Fibroblast of pulmonary artery (primary cell): ENCODE measurements at places on chromosomes 12 and 14.

DNA sequence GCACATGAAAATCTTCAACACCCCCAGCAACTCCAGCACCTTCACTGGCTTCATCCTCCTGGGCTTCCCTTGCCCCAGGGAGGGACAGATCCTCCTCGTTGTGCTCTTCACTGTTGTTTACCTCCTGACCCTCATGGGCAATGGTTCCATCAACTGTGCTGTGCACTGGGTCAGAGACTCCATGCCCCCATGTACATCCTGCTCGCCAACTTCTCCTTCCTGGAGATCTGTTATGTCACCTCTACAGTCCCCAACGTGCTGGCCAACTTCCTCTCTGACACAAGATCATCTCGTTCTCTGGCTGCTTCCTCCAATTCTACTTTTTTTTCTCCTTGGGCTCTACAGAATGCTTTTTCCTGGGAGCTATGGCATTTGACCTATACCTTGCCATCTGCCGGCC is 11.5 kb upstream of the OR11G2 start:
- DNase-seq: no peak

GRCh38 chr12:27922531-27923139 is 49.9 kb downstream of the PTHLH start:
- DNase-seq: peak; percentile 64

DNA sequence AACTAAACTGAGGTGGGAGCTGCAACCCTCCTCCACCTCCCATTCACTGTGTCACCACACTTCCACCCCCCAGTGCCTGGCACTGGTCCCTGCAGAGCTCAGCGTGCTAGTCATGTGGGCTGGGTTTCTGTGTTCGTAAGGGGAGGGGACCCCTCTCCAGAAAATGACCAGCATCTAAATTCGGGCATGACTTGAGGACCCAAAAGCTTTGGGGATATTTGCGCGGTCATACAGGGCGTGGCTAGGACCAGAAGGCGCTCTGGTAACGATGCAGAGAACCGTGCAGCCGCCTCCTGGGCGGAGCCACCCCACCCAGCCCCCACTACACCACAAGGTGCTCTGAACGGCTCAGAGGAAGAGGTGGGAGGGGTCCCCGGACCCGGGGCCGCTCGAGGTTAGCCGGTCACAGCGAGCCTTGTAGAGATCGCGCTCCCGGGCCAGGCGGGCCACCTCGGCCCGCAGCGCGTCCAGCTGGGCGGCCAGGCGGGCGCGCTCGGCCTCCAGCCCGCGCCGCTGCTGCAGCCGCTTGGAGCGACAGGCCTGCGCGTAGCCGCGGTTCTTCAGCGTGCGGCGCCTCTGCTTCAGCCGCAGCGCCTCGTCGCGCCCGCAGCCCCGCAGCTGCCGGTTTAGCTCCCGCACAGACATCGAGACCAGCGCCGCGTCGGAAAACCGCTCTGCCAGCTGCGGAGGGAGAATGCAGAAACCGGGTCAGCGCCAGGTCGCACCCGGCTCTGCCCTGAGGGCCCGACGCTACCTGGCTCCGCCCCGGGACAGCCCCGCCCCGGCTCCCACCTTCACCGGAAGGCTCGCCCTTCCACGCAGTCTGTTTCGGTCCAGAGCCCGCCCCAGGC is 9.8 kb downstream of the CPNE6 start:
- DNase-seq: no peak

- no peak for DNase-seq
Observed at GRCh38 chr12:95739561-95740313, 50.8 kb downstream of the NTN4 start.

DNA sequence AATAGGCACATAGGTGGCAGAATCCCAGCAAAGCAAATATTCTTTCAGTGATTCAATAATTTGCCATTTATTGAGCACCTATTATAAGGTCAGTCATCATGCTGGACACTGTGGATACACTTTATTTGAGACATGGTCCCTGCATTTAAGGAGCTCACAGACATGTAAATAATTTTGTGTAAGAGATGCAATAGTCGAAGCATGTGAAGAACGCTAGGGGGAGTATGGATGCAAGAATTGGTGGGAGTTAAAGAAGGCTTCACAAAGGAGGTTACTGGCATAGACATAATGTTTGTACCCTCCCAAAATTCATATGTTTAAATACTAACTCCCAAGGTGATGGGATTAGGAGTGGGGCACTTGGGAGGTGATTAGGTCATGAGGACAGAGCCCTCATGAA is 260.6 kb upstream of the GARIN6 start:
- peak; percentile 29 for DNase-seq

DNA sequence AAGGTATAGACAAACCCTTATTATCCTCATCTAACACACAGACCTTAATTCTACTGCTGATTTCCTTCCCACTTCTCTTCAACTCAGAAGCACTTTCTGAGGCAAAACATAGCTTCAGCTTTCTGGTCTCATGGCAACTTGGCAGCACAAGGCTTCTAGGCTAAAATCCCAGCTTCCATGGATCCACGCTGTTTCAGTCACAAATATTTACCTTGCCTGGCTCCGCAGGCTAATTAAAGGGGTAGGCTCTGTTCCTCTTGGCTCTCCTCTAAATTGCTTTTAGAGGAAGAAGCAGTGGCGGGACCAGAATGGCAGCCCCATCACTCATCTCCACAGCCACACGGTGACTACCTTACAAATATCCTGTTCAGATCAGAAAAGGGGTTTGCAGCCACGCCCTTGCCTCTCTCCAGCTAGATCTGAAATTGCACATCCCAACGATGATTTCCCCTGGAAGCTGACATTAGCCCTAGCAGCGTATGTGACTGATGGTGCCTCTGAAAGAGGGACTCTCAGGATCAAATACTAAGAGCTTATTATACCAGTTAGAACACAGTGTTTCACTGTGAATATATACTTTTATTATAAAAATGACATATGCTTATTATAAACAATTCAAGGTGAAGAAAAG is 221.5 kb upstream of the NUDT4 start:
- no peak for DNase-seq

GRCh38 chr14:99511421-99512109 is 30.4 kb downstream of the CCNK start:
- no peak for DNase-seq

- no peak for DNase-seq
Observed at GRCh38 chr12:123101526-123101925, 49.4 kb downstream of the PITPNM2 start.

DNA sequence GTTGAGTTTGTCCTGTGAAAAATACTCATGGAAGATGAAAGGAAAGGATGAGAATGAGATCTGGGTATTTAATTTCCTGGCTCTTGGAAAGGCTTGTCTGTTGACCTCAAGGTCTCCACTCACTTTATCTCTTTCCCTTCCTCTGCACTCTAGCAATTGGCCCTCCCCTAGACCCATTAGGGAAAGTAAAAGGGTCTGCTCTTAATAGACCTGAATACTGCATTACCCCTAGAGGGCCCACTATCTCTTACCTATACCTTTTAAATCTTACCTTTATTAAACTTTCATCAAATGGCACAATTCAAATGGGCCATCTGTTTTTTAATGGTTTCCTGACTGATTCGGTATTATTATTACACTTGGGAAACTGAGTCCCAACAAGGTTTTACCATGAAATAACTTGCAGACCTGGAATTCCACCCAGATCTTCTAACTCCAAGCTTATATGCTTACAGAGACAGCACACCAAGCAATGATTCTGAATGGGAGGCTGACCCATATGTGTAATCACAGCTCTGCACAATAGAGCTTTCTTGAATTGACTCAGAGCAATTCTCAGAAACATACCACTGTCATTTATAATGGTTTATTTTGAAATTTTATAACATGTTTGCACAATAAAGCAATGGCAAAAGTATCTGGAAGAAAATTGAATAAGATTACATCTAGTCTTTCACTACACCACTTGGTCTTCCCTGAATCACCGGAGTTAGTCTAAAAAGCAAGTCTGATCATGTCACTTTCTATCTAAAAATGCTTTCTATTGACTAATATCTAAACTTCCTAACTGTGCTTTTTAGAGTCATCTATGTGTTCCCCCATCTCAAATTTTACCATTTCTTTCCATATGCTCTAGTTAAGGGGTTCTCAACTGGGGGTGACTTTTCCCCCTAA is 618.5 kb downstream of the NRXN3 start:
- DNase-seq: no peak

DNA sequence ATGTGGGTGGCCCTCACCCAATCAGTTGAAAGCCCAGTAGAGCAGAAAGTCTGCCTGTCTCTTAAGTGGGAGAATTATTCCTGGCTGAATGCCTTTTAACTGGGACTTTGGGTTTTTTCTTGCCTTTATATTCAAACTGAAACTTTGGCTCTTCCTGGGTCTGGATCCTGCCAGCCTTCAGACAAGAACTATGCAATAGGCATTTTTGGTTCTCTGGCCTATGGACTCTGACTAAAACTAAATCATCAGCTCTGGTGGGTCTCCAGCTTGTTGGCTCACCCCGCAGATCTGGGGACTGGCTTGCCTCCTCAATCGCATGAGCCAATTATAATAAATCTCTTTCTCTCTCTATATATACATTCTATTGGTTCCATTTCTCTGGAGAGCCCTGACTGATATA is 173.0 kb upstream of the IGF1 start:
- DNase-seq: no peak

DNA sequence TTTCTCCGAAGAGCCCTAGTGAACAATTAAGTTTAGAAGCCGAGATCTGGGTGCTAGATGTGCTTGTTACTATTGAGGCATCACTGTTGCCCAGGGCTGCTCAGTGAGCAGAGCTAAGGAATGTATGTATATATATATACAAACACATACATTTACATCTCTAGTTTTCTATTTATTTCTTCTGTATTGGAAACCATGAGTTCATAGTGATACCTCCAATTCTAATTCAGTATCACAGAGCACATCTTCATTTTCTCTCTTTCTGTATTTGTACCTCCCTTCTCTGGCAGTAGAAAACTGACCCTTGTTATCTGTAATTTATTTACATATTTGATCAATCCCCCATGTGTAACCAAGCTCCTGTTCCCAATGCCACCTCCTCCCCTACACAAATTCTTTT is 40.7 kb upstream of the FUT8 start:
- no peak for DNase-seq

- DNase-seq: peak; percentile 88
Observed at GRCh38 chr14:51448831-51449670, 202.7 kb upstream of the FRMD6 start.

DNA sequence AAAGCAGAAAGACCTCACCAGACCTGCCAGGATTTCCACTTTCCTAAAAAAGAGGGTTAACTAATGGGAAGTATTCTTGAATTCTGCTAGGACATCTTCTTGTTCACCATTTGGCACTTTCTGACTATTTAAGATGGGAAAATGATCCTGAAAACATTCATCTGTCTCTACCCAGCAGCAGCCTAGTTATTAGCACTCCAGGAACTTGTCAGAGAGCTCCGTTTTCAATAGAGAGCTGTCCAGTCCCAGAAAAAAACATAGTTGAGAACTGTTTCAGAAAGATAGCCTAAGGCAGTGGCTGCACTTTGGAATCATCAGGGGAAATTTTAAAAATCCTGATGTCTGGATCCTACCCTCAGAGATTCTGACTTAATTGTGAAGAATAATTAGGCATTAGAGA is 22.1 kb upstream of the CEP83 start:
- DNase-seq: no peak

DNA sequence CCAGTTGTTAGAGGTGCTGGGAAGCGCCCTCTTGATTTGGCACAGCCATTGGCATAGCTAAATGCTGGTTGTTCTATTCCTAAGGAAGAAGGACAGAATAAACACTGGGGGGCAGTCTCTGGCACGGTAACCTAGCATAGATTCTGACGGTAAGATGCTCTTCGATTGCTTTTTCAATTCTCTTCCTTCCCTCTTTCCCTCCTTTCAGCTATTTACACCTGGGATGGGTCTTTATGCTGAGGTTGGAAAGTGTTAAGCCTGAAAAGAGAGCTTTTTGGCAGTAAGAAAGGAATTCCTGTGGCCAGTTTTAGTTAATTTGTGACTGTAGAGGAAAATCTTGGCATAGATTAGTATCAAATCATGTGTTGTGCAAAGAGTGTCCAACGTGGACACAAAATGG is 162.8 kb downstream of the SNAPC1 start:
- peak; percentile 5 for DNase-seq

DNA sequence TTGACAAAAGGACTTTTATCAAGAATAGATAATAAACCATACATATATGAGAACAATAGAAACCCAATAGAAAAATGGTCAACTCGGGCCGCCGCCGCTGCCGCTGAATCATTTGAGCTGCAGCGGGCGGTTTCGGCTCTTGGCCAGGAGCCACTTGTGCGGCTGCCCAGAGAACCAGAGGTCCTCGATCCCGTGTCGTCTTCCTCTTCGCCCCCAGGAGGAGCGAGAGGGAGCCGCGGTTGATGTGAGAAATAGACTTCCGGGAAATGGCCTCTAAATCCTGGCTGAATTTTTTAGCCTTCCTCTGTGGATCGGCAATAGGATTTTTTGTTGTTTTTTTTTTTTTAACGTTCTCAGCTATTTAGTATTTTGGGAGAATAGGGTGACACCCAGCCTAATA is 44.8 kb downstream of the CPSF6 start:
- DNase-seq: peak; percentile 81

DNA sequence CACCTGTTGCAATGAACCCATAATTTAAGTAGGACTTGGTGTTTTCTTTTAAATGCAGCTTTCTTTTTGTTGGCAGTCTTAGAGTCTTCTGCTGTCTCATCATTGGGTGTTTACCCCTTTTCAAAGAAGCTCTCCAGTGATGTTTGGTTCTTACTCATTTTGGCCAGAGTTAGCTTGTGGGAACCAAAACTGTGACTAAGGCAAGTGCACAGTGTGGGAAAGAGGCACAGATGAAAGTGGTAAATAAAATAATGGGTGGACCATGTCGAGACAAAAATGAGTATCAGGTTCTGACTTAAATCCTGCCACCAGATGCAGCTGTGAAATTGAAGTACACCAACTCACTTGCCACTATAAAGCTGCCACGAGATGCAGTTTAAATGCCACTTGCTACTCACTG is 615.4 kb upstream of the MIS18BP1 start:
- DNase-seq: no peak

DNA sequence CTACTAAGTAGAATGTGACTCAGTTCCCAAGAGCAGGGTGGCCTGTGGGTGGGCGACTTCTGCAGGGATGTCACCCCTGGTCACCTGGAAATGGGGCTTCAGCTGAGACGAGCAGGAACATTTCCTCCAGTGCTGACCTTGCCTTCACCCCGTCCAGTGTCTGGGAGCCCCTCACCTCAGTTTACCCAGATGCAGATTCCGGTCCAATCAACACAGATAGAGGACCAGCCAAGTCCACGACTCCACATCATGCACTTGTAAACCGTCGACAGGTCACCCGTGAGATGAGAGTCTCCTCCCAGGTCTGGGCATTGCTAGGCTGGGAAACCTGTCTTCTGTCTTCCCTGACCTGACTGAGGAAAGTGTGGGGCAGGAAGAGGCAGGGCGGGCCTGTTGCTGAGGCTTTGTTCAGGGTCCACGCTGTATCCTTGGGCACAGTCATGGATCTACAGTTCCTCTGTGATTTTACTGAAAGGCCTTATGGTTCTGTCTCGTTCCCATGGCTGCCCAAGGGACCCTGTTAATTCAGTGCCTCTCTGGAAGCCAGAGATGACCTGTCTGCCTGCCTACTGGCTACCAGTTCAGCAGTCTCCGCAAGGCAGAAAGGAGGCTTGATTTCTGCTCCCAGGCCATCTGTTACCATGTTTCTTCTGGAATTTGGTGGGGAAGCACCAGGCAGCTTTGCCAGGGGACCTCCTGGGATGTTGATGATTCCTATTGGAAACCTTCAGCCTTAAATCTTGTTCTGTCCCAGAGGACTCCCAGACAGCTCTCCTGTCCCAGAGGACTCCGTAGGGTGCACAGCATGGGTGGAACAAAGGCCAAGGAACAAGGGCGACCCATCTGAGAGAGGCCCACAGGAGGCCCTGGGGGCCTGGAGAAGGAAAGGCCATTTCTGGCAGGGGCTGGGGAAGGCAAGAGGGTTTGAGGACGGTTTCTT is 288.5 kb upstream of the RTL1 start:
- no peak for DNase-seq
